ENCODE measurements at places on chromosomes 1 and 21.

GRCh38 chr1:39116116-39116607 is 88.3 kb upstream of the MACF1 start:
- no peak for DNase-seq

DNA sequence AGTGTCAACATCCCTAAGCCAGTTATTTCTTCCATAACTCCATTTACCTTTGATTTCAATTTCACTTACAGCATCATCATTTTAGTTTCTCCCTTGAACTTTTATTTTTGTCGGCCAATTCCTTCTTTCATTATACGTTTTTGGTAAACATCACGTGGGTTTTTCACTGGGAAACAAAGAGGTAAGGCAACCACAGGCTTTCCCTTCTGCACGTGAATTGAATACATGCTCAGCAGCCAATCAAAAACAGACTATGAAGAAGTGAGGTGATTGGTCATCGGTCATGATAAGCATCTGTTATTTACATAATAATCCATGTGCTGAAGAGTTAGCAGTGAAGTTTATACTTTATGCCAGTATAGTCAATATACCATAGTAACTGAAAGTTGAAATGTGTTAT is 98.7 kb downstream of the NCAM2 start:
- DNase-seq: no peak

DNA sequence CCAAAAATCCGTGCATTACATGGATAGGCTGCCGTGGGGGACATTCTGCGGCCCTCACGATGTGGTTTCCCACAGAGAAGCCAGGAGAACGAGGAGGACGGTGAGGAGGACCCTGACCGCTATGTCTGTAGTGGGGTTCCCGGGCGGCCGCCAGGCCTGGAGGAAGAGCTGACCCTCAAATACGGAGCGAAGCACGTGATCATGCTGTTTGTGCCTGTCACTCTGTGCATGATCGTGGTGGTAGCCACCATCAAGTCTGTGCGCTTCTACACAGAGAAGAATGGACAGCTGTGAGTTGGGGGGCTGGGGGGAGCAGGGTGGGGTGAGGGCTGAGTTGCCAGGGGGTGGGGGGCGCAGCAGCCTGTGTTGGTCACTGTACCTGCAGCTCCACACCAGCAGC is 13.2 kb downstream of the PSEN2 start:
- no peak for DNase-seq

GRCh38 chr1:203405703-203406438 is 54.9 kb upstream of the FMOD start:
- no peak for DNase-seq

DNA sequence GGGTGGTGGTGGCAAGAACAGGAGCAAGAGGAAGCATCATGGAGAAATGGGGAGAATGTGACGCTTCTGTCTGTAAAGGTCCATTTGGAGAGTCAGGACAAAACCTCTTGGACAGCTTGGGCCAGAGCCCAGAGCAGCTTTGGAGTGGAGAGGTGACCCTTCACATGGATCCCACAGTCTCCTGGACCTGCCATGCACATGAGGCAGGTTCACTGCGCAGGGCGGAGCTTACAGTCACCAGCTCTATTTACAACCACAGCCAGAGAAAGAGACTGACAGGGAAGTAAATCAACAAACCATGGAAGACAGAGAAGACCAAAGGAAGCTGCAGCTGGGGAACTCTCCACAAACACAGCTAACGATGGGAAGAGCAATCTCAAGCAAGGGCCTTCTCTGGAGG is 828 bp upstream of the RGS8 start:
- no peak for DNase-seq

- no peak for DNase-seq
These were observed 184.5 kb upstream of the EDN2 start for GRCh38 chr1:41668967-41669366.

- no peak for DNase-seq
These were observed 15.6 kb upstream of the FAAP20 start for GRCh38 chr1:2210084-2210653.

- DNase-seq: no peak
These were observed 59.5 kb downstream of the KCNN3 start for GRCh38 chr1:154810571-154810970.

GRCh38 chr21:41616031-41616591 is 108.2 kb upstream of the TMPRSS2 start:
- no peak for DNase-seq

DNA sequence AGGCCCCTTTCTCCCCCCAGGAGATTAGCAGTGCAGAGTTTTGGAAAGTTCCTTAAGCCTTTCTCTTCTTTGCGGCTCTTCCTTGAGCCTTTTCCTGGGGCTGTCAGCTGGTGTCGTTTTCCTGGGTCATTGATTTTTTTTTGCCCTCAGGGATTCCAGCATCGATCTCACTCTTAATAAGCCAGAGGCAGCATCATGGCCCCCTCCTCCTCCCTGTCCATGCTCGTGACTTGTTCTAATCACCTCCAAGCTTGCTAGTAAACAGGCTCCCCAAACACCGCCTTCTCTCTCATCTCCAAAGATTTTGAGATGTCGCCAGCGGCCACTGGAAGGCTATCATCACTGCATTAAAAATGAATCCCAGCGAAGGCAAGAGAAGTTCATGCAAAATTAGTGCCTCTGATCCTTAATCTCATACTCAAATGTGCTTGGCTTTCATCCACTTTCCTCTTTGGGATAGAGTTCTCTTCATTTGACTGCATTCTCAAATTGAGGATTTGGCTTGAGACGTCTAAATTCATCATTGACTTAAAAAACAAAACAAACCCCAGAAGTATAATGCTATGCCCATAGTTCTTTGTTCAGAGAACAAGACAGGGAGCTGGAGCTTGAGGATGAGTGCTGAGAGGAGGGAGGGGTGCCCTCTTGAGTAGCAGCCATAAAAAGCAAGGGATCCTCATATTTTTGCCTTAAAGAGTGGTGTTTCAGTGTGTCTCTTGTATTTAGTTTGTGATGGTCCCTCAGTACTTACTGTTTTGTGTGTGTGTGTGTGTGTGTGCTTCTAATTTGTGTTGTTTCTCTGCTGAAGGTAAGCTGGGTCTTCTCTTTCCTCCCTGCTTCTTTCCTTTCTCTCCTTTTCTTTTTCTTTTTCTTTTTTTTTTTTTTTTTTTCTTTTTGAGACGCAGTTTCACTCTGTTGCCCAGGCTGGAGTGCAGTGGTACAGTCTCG is 3.2 kb downstream of the EVA1C start:
- DNase-seq: no peak

- DNase-seq: no peak
These were observed 2.4 kb downstream of the TUT4 start for GRCh38 chr1:52550447-52550846.

DNA sequence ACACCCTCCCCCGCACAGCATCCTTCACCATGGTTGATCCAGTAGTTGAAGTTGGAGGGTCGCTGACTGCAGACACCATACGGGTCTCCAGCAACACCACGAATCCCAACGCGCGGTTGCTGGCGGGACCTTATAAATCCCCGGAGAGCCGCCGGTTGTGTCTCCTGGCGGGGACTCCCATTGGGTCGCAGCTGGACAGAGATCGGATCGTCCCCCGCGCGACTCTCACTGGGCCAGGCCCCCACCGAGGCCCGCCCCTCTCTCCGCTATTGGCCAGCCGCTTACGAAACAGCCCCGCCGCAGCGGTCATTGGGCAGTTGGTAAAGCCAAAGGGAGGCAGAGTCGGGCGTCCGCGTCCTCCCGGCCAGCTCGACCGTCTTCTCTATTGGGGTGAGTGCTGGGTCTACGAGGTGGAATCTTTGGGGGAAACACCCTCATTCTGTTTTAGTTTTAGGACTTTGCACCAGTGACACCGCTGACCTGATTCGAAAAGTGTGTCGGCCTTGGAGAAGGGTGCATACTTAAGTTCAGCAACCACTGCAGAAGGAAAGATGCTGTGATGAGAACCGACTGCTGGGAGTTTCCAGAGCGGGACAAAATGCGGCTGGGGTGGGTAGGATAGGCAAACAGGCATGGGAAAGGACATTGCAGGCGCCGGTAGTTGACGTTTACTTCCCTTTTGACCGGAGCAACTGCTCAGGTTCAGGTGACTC is 27.4 kb downstream of the RABIF start:
- DNase-seq: no peak

GRCh38 chr21:35256468-35256988 is 207.4 kb upstream of the RUNX1 start:
- DNase-seq: no peak

DNA sequence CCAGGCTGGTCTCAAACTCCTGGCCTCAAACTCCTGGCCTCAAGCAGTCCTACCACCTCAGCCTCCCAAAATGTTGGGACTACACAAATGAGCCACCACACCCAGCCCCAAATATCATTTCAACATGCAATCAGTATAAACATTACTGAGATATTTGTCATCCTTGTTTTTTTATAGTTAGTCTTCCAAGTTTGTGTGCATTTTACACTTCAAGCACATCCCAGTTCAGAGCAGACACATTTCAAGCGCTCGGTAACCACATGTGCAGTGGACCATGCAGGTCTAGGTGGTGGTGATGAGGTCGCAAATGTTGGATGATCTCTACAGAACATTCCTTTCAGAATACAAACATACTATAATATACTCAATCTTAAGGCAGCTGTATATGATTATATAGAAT is 23.8 kb upstream of the APP start:
- no peak for DNase-seq

- DNase-seq: no peak
These were observed 259.5 kb upstream of the CHRM3 start for GRCh38 chr1:239126884-239127283.

DNA sequence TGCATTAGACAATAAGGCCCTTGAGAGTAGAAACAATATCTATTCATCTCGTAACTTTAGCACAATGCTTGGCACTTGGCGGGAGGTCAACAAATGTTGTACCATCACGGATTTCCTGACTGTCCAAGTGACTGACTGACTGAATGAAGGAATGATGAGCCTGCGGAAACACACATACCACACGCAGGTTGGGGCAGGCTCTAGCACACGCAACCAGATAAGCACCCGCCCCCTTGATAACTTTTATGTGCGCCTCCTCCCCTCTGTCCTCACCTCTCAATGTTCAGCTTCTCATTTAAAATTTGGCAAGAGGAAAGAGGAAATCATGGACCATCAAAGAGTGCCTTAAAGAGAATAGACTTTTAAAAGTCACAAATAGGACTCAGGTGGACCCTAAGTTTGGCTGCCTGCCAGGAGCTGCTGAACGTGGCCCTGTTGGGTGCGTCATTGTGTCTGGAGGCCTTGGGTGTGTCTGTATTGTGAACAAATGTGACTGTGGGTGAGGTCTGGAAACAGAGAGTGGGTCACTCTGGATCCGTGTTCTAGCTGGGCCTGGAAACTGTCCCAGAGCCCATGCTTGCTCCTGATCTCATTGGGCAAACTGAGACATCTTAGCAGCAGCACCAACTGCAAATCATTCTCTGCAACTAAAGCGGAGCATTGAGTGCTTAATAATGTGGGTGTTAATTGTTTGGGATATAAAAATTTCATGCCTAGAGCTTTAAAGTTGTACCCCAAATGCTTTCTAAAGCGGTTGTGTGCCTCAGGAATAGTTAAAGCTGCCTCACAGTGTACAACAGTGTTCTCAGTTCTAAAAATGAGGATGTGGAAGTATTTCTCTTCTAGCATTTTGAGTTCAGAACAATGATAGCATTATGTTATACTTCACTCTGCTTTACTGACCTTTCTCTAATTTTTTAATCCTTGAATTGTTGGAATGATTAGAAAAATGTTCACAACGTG is 47.6 kb upstream of the ABCG1 start:
- DNase-seq: no peak

- no peak for DNase-seq
These were observed 10.6 kb upstream of the SLC19A1 start for GRCh38 chr21:45552696-45553391.

- DNase-seq: no peak
These were observed 12.5 kb upstream of the TADA1 start for GRCh38 chr1:166888373-166889111.

DNA sequence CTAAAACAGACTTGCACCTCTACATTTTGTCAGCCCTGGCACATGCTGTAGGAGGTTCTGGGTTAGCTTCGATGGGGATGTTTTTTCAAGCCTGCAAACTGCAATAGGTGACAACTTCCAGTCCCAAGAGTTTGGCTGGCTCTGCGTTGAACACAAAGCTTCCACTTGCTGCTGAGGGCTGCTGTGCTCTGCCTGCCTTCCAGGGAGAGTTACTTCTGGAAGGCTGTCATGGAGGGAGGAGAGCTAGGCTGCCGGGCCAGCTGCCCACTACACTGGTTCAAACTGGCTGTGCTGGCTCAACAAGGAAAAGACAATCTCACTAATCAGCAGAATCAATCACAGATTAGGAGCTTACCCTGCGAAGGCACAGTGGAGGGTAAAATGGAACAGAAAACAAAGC is 46.7 kb upstream of the PPP2R5A start:
- DNase-seq: no peak

GRCh38 chr1:12479311-12479710 is 138.7 kb downstream of the DHRS3 start:
- DNase-seq: no peak

- DNase-seq: no peak
These were observed 73.2 kb downstream of the PRKACB start for GRCh38 chr1:84217239-84217638.

DNA sequence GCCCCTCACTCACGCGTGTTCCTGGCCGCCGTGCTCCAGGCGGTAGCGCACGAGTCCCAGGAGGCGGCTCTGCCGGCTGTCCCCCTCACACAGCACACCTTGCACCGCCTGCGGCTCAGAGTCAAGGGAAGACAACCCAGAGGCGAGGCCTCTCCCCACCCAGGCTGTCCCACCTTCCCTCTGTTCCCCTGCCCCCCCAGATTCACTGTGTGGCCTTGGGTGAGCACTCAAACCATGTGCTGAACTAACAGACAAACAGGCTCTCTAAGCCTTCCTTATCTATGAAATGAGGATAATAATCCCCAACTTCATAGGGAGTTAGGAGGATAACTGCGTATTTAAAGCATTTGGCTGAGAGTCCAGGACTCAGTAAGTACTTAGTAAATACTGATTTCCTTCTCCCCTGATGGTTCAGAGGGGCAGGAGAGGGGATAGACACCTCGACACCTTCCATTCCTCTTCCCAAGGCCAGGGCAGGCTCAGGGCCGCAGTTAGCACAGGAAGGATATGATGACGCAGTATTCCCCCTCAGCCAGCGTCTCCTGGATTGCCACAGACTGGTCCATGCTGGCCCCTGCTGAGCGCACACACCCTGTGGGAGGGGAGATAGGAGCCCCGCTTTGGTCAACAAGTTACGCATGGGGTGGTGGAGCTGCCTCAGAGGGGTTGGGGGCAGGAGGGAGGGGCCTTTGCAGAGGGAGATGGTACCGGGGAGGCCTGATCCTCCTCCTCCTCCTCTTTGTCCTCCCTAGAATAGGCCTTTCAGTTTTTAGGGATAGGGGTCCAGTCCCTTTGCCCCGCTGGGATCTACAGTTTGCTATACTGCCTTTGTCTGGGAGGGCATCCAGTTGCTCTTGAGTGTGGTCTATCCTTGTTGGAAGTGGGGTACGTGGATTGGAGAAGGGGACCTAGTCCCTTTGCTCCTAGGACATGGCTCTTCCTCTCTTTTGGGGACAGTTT is 830 bp downstream of the INPP5B start:
- no peak for DNase-seq

GRCh38 chr1:198657550-198658064 is 18.8 kb downstream of the PTPRC start:
- no peak for DNase-seq

DNA sequence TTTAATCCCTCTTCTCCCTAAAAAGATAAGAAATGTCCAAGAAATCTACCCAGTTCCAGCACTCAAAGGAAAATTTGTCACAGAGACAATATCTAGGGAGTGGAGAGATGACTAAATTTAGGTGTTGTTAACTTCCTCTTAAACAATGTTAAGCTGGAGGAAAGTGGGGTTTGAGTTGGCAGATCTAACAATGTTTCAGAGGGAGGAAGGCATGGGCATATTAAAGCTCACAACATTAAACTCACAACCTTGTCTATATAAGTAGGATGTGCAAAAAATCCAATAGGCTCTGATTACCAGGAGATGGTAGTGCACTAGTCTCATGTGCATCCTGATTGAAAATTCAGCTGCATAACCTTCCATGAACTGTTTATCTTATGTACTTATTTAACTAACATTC is 190.1 kb downstream of the BARHL2 start:
- DNase-seq: no peak
